Fibroblast of gingiva (primary cell): ENCODE measurements at places on chromosomes 5 and 9.
A peak's percentile ranks its signal among the peaks of the same experiment; 100 is the strongest.

DNA sequence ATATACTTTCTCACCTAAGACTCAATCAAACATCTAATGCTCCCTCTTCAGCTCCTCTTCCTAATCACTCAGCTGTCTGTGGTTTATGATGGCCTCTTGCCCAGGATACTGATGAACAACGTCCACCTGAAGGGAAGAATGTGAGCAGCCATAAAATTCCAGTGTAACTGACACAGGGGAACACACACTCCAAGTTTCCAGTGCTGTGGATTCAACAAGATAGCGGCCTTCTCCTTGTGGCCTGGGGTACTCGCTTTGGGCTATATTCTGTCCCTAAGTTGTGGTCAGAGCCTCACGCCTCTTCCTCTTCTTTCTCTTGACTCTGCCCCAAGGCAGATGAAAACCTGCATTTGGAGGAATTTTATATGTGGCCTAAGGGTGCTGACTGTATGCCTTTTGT, 11.7 kb downstream of the B4GALT1 start:
- no peak for DNase-seq

DNA sequence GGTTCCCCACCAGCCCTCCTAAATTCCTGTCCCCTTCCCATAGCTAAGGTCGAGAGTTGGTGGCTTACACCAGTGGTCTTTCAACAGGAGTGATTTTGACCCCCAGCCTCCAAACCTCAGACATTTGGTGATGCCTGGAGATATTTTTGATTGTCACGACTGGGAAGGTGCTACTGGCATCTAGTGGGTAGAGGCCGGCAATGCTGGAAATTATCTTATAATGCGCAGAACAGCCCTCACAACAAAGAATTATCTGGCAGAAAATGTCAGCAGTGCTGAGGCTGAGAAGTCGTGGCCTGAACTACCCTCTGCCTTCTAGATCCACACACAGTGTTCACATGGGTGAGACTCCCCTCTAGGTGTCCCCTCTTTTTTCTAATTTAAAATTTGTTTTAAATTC, 69.6 kb downstream of the IL31RA start:
- DNase-seq: no peak

GRCh38 chr5:67910546-67910945, 305.0 kb upstream of the PIK3R1 start:
- DNase-seq: no peak

DNA sequence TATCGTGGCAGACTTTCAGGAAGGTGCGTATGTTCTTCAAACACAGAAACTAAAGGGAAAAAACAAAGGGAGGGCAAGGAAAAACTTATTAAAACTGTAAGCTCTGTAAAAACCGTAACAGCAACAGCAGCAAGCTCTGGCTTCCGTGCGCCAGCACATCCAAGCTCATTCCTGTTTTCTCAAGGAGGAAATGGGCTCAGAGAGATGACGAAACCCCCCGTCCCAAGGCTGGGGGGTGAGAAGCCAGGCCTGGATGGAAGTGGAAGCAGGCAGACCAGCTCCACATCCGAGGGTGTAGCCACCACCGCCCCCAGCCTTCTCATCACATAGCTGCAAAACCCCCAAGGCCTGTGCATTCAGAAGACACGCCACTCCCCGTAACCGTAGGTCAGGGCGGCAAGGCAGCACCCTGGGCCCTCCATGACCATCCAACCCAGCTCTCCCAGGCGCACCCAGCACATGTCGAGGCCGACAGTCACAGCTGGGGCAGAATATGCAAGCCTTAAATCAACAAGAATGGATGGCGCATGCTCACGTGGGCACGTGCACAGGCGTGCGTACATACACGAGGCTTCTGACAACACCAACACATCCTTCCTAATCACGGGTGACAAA, 52.8 kb downstream of the VAV2 start:
- no peak for DNase-seq

DNA sequence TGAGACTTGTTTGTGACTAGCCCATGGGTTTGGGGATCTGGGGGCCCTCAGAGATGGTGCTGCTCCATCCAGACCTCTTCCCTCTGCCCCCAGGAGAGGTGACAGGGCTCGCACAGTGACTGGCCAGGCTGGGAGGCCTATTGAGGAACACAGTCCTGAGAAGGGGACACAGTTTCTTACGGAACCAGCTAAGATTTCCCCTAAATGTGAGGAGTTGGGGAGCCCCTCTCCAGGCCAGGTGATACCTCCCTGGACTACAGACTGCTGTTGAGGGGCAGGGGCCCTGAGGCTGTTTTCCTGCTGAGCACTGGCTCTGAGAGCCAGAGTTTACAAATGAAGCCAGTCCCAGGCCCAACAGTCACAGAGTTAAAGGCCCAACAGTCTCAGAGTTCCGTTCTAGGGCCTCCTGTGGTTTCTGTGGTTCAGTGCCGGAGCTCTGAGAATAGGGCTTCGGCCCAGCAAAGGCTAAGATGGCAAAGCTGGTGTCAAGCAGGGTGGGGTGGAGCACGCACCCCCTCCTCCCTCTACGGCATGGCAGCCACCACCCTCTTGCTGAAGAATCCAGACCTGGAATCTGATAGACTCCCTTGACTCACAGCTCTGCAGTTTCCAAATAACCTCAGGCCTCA, 1.1 kb upstream of the SEMA4D start:
- DNase-seq: no peak

GRCh38 chr9:124054582-124055227, 43.1 kb downstream of the LHX2 start:
- DNase-seq: peak; percentile 32

DNA sequence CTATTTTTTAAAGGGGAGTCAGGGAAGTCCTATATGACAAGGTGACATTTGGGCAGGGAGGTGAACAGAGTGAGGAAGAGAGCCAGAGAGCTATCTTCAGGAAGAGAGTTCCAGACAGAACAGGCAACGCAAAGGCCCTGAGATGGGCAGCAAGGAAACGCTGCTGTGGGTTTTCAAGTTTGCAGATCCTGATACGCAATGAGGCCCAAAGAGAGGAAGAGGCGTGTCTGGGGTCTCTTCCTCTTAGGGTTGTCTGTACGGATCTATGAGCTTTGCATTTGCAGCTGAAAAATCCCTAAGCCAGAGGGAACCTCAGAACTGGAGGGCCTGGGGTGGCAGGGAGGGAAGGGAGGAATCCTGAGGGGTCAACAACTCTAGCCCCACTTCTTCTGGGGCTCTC, 13.6 kb downstream of the FAT2 start:
- no peak for DNase-seq

DNA sequence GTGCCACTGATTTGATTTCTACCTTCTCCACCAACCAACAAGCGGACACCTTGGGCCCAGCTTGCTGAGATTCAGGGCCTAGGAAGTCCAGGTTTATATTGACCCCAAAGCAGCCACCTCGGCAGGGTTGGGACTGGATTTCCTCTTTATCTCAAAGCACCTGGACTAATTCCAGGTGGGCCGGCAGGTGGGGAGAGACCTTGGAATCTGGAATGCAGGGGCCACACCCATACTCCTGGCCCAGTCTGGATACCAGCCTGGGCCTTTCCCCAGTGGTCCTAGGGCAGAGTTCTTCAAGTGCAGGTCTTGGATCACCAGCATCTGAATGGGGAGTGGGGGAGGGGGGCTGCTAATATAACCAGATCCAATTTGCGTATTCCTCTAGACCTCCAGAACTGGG, 93.1 kb downstream of the PCDH1 start:
- DNase-seq: no peak

- peak; percentile 2 for DNase-seq
Observed at GRCh38 chr5:145478651-145479050, 356.5 kb downstream of the PRELID2 start.

DNA sequence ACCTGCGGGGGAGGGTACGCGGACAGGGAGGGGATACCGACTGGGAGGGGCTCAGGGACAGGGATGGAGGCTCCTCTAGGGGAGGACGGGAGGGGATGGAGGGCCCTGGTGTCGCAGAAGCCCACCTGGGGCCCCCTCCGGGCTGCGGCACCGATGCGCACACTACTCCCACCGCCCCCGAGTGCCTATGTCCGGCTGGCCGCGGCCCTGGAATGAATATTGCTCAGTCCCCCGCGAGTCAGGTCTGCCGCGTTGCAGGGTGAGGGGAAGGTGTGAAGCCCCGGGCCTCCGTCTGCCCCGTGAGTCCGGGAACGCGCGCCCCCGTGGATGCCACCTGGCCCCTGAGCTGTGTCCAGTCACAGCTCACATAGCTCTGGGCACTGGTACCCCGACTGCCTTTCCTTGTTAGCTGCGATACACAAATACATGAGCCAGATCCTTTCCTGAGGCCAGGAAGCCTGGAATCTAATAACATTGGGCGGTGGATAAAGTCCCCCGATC, 44.5 kb upstream of the PRSS3 start:
- DNase-seq: no peak

DNA sequence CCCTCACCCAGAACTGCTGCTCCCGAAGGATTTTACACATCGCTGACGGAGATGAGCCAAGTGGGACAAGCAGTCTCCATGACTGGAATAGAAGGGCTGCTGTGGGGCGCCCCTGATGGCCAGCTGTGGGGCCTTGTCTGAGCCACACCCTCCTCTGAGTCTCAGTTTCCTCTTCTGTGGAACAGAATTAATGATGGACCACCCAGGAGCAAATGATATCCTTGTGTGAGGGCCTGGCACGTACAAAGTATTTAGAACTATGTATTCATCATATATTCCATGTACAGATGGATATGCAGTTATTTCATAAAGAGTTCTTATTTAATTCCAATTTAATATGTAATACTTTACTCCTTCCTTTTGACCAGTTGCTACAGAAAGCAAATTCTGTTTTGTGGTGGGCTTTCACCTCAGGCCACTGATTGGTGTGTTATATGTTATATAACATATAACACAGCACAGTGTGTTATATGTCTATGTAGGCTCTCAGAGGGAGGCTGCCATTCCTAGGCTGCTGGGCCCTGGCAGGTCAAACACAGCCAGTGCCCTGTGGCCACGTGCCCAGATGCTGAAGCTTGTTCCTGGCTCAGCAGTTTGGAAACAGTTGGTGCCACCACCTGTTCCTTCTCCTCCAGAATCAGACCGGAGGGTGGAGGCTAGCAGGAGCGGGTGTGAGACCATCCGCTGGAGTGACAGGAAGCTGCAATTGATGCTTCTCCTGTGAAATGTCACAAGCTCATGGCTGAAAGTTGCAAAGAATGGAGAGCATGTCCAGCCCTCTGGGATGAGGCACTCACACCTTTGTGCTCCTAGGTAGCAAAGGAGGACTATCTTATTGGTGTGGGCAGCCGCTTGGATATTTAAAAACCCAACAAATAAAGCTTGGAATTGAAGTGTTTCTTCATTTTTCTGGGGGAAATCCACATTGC, 4.4 kb upstream of the FGD3 start:
- DNase-seq: no peak

GRCh38 chr9:84368601-84369000, 28.0 kb upstream of the SLC28A3 start:
- DNase-seq: no peak

GRCh38 chr5:137581776-137582175, 82.7 kb upstream of the SPOCK1 start:
- no peak for DNase-seq

DNA sequence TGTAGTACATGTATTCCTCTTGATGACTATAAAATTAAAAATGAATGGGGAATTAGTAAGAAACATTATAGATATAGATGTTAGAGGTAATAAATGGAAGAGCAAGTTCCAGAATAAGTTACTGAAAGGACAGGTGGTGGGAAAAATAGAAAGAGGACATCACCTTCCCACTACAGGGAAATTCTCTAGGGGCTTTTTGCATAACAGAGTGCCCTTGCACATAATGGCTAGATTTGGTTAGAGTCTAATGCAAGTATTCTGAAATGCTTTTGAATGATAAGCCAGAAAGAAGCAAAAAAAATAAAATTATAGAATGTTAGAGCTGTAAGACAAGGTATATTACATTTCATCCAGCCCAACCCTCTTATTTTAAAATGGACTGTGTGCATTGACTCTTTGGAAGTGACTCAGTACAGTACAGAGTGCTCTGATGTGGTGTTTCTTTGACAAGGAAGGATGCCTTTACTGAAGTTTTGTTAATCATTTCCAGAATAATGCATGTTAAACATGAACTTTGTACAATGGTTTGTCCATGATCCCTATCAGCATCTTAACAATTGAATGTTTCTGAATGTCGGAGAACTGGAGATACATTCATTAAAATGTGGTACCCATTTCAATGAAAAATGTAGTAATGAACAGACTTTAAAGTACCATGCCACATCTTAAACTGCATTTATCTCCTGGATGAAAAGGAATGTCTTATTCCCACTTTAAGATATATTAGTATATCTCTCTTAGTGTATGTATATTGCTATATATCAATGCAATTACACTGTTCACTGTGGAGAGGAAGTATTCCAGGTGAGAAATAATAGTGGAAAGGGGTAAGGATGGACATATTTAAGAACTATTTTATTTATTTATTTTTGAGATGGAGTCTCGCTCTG, 391.1 kb downstream of the ADGRV1 start:
- no peak for DNase-seq

DNA sequence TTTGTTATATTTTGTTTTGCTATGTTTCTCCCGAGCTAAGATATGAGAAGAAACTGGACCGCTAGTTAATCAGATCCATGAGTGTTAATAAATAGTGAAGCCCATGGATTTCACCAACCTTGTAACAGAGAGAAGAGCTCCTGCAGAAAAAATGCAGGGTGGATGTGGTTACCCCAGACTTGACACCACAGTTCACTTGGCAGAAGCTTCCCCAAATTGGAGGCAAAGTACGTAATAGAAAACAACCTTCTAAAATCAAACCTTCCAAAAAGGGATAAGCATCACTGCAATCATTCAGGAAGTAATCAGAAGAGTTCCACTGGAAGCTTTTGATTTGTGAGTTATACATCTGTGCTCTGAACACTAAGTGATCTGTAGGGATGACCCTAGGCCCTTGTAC, 267.5 kb downstream of the ACTL7B start:
- peak; percentile 12 for DNase-seq

DNA sequence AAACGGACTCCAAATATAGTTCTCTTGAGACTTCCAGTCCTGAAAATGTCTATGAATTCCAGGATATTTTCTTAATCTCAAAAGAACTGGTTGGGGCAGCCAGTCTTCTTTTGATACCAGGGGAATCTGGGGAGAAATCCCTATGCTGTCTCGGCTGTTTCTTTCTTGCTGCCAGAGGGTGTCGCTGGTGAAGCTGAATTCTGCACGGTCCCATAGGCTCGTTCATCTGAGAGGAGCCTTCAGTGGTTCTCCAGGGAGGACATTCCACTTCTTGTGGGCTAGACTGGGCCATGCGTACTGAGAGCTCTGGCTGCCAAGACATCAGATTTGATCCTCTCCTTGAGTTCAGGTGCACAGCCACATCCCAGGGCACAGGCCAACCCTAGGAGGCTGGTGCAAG, 155.0 kb upstream of the CLINT1 start:
- peak; percentile 61 for DNase-seq

DNA sequence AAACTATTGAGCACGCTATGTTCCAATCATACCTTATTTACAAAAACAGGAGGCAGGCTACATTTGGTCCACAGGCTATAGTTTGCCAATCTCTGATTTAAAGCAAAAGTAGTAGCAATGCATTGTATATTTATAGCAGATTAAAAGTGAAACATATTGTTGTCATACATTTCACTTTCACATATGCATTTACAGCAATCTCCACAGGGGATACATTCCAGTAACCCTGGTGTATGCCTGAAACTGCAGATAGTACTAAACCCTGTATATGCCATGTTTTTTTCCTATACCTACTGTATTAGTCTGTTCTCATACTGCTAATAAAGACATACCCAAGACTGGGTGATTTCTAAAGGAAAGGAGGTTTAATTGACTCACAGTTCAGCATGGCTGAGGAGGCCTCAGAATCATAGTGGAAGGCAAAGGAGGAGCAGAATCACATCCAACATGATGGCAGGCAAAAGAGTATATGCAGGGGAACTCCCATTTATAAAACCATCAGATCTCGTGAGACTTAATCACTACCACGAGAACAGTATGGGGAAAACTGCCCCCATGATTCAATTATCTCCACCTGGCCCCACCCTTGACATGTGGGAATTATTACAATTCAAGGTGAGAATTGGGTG, 5.9 kb upstream of the CSF1R start:
- DNase-seq: no peak
